Activated T-cell treated with anti-CD3 and anti-CD28 coated beads for 48 hours (primary cell): ENCODE measurements at places on chromosomes 11 and 22.

DNA sequence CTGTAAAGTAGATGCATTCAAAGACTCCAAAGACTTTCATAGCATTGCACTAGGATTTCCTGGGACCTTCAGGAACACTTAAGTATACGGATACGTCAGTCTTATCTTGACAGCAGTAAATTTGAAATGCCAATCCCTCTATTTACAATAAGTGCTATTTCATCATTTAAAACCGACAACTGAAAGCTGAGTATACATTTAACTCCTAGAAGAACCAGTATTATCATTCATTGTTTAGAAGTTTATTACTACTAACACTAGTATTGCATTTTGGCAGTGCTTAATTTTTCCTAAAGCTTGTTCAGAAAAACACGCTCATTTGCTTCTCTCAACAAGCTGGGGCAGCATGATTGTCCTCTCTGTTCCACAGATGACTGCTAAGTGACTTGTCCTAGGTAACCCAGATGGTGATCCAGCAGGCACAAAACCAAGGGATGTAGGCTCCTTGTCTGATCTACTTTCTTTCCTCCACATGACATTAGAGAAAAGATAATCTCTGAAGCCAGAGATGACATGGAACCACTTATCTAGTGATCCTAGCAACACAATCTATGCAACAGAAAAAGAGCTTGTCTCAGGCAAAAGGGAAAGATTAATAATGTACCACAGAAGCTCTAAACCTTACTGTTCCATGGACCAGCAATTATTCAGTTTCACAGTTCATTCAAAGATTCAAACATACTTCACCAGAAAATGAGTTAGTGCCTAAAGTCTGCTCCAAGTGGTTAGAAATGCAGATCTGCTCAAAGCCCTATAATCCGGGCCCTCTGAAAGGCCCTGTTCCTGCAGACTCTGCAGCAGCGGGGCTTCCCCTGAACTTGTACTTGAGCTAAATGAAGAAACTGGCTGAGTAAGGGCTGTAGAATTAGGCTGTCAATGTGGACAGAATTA, 5.2 kb downstream of the MAML2 start:
- peak; percentile 39 for DNase-seq

- no peak for DNase-seq
Observed at GRCh38 chr22:42820045-42820763, 36.9 kb downstream of the ARFGAP3 start.

- DNase-seq: no peak
Observed at GRCh38 chr11:134644476-134645456, 232.7 kb upstream of the B3GAT1 start.

GRCh38 chr11:16596231-16596630, 142.2 kb upstream of the C11orf58 start:
- no peak for DNase-seq

DNA sequence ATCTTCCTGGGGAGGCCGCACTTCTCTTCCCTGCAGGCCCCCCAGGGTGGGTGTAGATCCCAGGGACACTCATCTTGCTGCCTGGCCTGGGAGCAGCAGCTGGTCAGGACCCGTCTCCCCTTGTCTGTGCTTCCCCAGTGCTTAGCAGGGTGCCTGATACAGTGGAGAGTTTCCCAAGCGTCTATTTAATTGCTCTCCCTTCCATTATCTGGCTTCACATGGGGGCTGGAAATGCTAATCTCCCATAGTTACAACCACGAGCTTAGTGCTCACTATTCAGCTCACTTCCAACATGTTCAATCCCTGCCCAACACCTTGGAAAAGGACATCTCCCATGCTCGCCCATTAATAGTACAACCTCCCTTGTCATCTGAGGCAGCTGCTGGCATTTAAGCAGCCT, 100.5 kb downstream of the DSCAML1 start:
- DNase-seq: no peak

- no peak for DNase-seq
Observed at GRCh38 chr11:288478-289397, at the start of gene PGGHG. Gene PGGHG (plus strand): TSS chr11:289126. CDS start chr11:289817, 691 bp downstream.

DNA sequence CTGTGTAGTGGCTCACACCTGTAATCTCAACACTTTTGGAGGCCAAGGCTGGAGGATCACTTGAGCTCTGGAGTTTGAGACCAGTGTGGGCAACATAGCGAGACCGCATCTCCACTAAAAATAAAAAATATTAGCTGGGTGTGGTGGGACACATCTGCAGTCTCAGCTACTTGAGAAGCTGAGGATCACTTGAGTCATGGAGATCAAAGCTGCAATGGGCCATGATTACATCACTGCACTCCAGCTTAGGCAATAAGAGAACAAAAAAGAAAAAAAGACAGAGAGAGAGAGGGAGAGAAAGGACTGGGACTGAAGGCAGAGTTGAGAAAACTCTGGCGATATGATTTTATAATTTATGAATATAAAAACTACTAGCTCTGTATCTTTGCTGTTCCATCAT, 473.1 kb downstream of the LRRC4C start:
- no peak for DNase-seq

DNA sequence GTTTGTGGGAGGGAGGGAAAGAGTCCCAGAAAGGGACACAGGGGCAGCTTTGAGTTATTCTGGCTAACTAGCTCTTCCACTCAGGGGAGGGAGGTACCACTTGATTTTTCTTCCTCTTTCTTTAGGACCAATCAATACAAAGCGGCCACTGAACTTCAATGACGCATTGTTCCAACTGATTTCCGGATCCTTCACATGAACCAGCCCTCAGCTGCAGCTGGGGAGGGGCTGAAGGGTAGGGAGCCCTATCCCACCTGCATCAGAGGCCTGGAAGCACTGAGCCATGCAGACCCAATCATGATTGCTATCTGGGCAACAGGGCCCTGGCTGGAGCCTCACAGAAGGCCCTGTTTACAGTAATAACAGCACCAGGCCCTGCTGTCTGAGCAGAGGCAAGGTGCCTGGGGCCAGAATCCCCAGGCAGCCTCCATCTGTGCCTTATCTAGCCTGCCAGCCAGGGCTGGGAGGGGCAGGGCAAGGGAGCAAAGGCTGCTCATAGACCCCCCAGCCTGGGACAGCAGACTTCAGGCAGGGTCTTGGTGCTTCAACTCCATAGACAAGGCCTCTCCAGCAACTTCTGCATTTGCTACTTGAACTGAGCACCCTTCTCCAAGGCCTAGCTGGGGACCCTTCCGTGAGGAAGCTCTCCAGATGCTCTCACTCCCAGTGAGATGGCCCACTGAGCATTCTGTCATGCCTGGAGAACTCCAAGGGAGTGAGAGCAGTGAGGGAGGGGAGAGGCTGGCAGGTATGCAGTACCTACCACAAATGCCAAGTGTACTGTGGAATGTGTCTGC, 22.5 kb downstream of the CLPB start:
- no peak for DNase-seq

DNA sequence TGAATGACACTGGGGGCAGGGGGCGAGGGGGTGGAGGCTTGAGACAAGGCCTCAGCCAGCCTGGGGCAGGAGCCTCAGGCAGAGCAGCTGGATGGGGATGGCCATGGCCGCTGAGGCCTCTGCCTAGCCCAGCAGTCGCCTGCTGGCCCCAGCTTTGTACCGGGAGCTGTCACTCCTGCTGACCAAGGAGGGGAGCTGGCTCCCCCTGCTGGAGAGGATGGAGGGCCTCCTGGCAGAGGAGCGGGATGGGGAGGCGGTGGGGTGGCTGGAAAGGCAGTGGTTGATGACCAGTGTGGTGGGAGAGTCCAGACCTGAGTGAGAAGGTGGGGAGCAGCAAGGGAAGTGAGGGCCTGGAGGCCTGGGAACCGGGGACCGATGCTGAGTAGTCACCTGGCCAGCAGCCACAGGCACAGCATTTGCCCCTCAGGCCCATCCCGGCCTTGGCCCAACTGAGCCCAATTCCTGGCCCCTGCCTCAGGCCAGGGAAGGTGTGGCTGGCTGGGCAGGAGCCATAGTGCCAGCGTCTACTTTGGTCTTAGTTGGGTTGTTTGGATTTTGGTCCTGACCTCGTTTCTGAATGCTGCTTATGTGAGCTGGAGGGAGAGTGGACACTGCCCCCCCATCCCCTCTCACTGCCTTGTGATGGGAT, 6.0 kb upstream of the SUSD2 start:
- DNase-seq: peak; percentile 47

DNA sequence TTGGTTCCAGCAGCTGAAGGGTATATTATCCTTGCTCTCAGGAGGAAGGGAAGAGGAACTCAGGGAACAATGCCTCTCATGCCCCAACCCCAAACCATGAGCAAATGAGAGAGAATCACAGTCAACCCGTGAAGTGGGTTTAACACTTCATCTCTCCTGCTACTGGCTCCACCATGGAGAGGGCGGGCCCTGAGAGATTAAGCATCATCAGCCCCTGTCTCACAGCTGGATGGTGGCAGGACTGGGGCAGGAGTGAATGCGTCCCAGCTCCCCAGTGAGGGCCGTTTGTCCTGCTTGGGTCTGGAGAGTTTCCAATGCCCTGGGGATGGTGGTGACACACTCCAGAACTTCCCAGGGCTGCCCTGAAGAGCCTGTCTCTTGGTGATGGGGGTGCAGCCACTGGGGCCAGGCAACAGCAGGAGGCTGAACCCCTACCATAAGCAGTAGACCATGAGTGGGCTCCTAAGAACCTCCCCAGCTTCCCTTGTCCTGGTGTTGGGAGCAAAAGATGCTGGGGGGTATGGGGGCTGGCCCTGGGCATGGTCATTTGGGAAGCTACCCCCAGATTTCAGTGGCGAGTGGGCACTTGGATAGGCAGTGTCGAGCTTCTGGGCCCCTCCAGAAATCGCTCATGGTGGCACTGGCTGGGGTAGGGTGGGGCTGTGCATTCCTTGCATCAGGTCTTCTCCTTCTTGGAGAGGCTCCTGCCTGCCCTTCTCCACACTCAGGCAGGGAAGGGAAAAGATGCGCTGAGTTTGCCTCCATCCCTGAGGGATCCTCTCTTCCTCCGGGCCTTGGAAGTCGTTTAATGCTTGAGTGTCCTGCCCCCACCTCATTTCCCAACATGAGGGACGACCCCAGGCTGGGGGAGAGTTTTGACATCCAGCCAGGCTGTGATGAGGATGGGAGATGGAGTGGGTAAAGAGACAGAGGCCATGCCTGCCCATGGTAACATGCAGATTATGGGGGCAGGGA, 157.5 kb downstream of the ST3GAL4 start:
- no peak for DNase-seq

DNA sequence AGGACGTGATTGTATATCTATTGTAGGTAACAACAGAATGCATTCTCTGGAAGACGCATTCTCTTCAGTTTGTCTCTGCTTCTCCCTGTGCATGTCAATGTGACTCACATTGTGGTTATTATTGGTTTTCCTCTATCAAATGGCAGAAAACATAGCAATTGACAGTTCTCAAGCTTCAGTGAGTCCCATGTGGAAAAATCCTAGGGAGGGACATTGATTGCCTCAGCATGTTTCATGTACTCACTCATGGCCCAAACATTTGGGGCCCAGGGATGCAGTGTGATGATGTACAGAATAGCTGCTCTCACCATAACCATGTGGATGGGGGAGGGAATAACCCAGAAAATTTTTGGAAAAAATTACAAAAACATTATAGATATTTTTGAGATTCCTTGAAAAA, 9.3 kb upstream of the ARL14EP start:
- no peak for DNase-seq

GRCh38 chr11:102330231-102330630, 12.9 kb downstream of the BIRC3 start:
- no peak for DNase-seq

- DNase-seq: no peak
Observed at GRCh38 chr22:41366323-41367029, 15.3 kb upstream of the TEF start.

DNA sequence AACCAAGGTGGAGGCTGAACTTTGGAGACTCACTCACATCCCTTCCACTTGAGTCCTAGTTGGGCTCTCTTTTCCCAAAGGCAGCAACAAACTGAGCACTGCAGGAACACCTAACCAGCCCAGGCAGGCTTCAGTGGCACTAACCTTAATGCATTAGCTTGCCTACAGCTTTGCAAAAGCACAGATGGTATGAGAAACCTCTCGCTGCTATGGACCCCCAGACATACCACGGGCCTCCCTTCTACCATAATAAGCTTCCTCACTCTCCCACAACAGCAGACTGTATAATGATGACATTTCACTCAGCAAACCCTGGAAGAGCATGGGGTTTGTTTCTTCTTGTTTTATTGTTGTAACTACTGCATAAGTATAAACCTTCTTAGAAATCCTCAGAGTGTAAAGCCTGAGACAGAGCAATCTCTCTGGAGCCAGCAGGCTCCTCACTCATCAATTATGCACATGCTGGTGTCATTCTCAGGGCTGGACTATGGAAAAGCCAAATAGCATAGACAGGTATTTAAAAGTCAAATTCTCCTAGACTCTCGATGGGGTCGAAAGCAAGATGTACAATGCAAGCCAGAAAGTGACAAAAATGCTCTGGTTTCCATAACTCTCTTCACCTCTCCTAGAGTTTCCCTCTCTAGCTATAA, 167.6 kb downstream of the NXPE2 start:
- no peak for DNase-seq

DNA sequence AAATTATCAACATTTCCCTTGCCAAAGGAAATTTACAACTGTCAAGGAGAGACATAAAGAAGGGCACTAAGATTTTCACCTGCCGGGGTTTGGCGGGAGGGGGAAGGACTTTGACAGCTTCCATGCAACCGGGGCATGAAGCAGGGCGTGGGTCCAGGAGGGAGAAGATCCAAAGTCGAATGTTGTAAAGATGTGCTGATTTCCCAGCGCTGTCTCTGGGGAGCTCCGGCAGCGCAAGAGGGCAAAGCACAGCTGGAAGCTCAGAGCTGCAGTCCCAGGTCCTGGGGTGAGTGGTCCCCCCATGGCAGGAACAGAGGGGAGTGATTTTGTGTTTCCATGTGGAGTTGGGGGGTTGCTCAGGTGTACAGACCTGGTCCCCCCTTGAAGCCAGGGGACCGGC, at the start of gene MS4A10:
TSS of gene MS4A10 (plus strand) at position 198 of the 400 bp plus-strand sequence. CDS start 5,003 bp downstream, outside the sequence.
- no peak for DNase-seq

GRCh38 chr22:21000207-21000986, 1.5 kb downstream of the THAP7 start:
- no peak for DNase-seq

- peak; percentile 23 for DNase-seq
Observed at GRCh38 chr22:20803696-20804324, 29.9 kb downstream of the SERPIND1 start.

DNA sequence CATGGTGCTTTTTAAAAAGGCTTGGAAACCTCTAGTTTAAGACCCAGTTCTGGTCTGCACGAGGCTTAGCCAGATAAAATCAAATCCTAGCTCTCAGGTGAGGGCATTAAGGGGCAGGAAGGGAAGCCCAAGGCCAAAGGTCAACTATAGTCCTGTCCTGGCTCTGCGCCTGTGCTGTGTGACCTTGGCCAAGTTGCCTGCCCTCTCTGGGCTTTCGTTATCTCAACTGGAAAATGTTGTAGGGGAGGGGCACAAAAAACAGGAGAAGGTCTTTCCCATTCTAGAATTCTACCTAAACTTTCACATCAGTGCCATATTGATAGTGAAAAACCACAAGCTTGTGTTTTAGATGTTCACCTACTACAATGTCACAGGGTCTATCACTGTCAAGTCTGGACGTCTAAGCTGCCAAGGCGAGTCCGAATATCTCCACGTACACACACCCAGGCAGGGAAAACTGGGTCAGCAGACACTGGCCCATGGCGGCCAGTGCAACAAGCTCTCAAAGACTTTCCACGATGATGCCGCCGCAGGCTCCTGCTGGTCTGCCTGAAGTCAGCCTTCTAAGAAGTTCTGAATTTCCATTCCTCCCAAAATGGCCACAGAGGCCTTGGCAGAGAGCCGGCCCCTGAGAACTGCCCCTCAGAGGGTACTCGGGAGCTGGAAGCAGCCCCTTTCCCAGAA, 18.0 kb downstream of the MN1 start:
- no peak for DNase-seq
